ENCODE measurements at places on chromosomes 1 and 21.

DNA sequence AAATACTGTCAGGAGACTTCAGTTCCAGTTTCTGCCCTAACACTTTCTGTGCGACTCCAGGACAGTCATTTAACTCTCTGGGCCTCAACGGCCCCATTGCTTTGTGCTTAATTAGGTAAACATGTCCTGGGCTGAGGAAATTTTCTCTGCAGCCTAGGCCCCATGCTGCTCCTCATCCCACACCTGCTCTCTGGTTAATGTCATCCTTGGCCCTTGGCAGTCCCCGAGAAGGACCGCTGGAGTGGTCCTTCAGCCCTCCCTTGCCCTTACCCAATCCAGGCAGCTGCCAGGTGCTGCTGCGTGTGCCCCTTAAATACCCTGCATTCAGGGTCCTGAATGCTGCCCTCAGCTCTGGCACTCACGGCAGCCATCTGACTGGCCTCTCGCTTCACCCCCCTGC is 18.7 kb downstream of the UBL4B start:
- no peak for DNase-seq

DNA sequence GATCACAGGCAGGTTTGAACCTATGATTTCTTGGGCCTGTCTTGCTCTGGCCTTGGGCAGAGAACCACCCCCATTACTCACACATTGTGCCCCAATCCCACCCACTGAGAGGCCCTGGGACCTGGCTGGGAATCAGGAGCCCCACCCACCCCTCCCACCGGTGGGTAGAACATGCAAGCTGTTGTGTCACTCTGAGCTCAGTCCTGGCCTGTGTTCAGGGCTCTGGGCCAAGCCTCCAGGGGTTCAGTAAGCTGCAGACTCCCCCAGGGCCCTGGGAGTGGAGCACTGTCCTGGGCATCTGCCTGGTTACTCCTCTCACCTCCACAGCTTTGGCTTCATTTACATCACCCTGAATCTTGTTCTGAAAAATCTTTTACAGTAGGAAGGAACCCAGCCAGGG is 270.5 kb downstream of the RRAGC start:
- DNase-seq, result no peak

GRCh38 chr1:237032029-237032428 is 10.0 kb upstream of the RYR2 start:
- DNase-seq, result no peak

GRCh38 chr1:58223522-58223921 is 323.0 kb downstream of the OMA1 start:
- DNase-seq, result no peak

Data from thymus (tissue), 14 donors.